ENCODE measurements at places on chromosomes 16 and 17.

DNA sequence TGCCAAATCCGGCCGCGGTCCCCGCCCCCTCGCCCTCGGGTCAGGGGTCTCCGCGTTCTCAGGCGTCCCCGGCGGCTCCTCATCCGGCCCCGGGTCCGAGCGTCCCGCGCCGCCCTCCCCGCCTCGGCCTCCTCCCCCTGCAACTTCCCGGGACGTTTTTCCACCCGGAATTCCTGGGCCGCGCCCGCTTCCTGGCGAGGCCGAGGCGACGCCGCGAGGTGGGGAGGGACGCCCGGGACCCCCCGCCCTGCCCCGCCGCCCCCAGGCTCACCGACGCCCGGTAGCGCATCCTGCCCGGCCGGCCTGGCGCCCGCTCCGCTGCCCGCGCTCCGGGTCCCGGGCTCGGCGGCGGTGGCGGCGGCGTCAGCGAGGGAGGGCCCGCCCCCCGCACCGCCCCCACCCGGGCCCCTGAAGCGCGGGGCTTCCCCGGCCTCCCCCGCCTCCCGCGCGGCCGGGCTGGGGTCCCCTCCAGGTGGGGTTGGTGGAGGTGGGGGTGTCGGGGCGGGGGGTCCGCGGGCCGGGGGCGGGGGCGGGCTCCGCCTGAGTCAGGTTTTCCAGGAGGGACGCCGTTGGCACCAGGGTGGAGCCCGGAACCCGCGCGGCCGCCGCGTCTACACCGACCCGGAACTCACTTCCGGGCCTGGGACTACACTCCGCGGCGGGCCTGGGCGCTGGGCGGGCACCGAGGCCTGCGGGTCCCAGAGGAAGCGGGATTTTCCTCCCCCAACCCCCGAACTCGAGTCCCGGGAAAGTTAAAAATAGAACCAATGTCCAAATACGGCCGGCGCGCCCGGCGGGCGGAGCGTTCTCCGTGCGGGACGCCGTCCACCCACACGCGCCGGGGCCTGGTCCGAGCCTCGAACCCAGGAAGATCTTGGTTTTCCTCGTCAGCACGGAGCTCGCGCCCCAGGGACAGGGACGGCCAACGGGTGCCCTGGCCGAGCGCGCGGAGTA is 6.8 kb downstream of the MYO1C start:
- DNase-seq, result no peak

- no peak for DNase-seq
Observed at GRCh38 chr16:53131050-53131362, 76.2 kb downstream of the CHD9 start.

DNA sequence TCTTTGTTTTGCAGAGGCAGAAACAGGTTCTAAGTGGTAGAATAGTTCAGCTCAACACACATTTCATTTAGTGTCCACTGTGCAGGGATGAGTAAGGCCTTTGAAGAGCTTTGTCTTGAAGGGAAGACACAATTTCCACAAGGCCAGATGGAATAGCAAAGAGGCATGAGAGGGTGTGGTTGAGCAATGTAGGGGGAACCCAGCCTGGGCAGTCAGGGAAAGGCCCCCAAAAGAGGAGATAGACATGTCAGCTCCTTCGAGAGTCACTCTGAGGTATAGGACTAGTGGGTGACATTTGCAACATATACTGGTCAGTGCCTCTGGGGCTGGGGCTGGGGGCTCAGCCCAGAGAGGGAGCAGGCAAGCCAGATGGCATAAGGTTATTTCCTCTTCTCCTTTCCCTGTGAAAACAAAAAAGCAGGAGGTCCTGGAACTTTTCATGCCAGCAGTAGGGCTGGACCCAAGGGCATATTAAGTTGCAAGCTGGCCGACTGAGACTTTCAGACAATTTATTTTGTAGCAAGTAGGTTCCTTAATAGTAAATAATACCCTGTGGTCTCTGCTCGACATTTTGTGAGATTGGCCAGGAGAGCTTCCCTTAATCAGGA is 7.1 kb downstream of the ALKBH5 start:
- DNase-seq, result no peak

DNA sequence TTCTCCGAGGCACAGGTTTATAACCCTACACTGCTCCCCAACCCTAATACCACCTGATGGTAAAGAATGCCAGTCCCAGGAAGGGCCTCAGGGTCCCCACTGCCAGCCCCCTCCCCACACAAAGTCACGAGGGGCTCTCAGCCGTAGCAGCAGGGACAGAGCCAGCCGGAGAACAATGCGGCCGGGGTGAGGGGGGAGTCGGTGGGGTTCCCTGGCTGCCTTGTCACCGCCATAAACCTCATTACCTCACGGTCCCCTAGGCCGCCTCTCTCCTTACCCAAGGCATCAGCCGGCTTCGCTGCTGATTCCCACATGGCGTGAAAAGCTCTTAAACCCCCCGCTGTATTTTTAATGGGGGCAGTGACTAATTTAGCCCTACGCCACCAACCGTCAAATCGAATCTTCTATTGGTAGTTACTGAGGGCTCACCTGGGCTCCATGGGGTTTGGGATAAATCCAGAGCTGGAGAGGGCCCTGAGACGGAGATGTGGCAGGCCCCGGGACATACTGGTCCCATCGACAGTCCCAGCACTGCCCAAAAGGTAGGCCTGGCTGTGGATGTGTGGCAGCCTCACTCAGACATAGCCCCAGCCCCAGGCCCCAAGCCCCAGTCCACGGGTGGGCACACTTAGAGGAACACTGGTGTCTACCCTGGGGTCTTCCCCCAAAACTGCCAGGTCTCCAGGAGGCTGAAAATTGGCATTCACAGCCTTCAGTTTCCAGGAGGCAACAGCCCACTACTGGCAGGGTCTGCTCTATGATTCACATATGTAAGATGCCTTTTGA is 115.3 kb downstream of the C16orf78 start:
- DNase-seq, result no peak

DNA sequence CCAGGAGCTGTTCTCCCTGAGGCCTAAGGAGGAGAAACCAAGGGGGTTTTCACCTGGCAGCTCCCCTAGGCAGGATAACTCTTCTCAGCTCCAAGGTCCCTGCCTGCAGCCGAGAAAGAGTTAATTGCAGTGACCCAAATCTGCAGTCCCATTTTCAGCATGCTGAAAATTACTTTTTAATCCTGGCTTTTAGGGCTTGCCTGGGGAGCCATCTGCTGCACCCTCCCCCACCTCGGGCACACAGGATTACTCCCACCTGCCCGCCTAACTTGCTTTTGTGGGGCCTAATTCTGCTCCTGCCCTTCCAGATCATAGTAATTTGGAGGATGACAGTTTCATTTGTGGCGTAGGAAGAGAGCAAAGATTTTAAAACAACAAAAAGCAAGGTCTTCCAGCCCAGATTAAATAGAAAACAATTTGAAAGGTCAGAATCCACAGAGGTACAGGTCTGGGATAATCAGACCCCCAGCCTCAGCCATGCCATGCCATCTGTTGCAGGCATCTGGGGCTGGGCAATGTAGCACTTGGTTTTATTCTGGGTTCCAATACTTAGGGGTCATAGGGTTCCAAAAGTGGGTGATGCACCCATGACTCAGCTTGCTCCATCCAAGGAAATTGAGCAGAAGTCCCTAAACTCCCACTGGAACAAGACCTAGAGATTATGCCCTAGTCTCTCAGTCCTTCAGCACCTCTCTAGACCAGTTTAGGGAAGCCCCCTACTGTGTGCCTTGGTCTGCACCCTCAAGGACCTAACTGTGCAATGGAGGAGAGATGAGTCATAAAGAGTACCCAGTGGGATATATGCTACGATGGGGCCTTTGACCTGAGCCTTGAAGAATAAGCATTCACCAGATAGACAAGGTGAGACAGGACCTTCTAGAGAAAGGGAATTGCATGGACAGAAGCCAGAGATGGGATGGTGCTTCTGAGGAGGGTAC is 64.5 kb upstream of the NLK start:
- no peak for DNase-seq

DNA sequence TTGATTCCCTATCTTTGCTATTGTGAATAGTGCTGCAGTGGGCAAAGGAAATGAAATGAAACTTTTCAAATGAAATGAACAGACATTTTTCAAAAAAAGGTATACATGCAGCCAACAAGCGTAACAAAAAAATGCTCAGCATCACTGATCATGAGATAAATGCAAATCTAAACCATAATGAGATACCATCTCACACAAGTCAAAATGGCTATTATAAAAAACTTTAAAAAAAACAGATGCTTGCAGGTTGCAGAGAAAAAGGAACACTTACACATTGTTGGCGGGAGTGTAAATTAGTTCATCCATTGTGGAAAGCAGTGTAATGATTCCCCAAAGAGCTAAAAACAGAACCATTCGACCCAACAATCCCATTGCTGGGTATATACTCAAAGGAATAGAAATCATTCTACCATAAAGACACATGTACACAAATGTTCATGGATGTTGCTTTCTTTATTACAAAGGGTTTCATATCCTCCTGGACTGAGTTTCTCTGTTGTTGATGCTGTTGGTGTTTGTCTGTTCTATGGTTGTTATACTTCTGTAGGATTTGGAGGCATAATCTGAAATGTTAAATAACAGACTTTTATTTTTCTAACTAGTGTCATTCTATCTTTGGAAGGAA is 99.3 kb upstream of the SOX9 start:
- DNase-seq, result no peak

GRCh38 chr16:17566656-17567450 is 96.1 kb upstream of the XYLT1 start:
- no peak for DNase-seq

- no peak for DNase-seq
Observed at GRCh38 chr17:61480414-61480807, 28.2 kb downstream of the TBX4 start.

- no peak for DNase-seq
Observed at GRCh38 chr17:36777118-36777517, 160.2 kb upstream of the LHX1 start.

DNA sequence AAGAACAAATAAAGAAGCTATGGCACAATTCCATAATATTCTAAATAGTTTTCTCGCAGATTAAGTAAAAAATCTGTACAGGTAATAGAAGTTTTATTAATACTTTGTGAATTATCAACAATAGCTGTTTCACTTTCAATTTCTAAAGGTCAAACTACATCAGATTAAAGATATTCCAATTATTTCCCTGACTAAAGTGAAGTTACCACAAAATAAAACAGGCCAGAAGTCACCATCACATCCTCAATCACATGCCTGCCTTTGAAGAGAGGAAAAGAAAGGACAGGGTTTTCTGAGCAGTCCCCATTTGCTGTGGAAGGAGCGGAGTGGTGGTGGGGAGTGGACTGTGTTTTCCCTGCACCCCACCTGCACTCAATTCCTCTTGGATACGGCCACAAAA is 11.1 kb downstream of the ITFG1 start:
- no peak for DNase-seq

DNA sequence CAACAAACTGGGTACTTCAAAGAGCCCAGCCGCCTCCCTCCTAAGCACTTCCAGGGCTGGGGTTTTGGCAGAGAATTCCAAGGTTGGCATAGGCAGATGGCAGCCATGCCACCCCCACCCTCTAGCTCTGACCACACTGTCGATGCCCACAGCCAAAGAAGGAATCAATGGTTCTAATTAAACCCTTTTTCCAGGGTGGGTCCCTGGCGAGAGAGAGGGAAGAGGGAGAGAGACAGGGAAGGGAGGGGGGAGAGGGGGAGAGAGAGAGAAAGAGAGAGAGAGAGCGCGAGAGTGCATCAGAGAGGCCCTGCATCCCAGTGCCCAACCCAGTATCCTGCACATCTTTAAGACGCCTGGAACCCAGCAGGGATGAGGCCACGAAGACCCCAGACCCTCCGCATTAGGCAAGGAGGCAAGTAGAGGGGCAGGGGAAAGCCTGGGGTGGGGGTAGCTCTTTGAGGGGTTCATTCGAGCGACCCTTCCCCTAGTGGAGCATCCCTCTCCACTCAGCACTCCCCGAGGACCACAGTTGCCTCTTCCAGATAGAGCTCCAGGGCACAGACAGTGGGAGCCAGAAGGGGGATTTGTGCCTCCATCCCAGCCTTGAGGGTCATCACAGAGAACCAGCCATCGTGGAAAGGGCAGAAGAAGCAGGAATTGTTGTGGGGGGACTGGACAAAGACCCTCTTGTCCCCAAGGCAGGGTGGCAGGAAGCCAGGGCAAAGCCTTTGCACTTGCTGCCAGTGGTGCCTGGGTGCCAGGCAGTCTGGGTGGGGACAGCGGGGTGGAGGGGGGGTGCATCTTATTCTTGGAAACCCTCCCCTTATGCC is 2.6 kb downstream of the SRCIN1 start:
- no peak for DNase-seq

GRCh38 chr16:66547101-66547989 is 2.6 kb downstream of the TK2 start:
- no peak for DNase-seq

DNA sequence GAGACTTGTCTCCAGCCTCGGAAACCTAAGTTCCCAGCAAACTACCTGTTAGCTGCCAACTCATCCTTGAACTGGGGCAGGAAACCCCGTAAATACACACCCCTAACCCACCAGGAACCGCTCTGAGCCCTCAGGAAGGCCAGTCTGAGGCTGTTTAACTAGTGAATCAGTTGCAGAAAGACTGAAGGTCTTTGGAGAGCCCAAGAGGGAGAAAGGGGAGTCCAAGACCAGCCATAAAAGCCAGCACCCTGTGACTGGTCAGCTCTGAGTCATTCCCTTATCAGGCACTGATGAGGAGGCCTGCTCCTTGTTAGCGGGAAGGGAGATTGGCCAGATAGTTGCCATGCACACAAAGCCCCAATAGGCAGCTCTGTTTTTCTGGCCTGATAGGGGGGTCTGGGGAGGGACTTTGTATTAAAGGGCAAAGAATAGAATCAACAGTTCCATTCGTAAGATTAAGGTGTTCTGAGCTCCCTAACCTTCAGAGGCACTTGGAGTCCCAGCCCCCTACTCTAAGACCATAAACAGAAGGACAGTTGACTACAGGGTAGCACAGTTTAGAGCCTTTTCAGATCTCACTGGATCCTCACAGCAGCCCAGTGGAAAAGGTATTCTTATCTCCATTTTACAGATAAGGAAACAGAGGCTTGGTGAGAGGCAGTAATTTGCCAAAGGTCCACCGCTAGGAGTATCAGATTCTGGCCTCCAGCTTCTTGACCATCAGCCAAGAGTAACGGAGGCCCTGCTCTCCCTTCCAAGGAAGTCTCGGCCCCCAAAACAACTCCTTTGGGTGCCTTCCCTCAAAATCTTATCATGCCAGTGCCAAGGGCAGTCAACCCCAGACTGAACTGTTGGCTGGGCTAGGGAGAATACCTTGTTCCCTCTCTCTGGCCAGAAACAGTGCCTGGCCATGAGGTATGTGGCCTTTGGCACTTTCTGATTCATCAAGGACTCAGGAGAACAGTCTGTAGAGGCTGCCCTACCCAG is 2.2 kb upstream of the KRT19 start:
- no peak for DNase-seq

- DNase-seq, result no peak
Observed at GRCh38 chr17:80561541-80562114, 17.0 kb downstream of the RPTOR start.

GRCh38 chr17:8204761-8205555 is 5.4 kb downstream of the AURKB start:
- no peak for DNase-seq

GRCh38 chr16:22727285-22728166 is 86.4 kb upstream of the HS3ST2 start:
- no peak for DNase-seq

- DNase-seq, result no peak
Observed at GRCh38 chr16:86819533-86819892, 241.2 kb downstream of the FOXL1 start.

- no peak for DNase-seq
Observed at GRCh38 chr16:4852221-4852872, 5.1 kb downstream of the UBN1 start.
